ENCODE measurements at places on chromosomes 5 and 9. TPM values are rescaled to one million over a fixed set of nuclear protein-coding genes. Genes with fewer than 3 reads are reported as not detected.

DNA sequence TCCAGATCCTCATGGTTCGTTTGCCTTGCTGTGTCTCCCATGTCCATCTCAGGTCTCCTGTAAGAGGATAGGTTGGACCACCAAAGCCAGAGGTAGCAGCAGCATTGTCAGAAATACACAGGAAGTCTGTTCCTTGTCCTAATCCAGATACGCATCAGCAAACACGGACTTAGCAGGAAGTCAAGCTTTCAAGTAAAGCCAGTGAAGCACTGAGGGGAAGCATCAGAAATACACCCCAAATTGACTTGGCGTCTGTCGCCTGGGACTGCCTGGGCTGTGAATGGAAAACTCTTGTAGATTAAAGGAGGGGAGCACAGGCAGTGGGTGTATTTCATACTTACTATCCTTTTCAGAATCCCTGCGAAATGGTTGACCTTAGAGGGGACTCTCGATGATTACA lies 171.3 kb downstream of the PSAT1 start:
- DNase-seq: no peak

GRCh38 chr9:96121136-96121535 lies 180.8 kb downstream of the HSD17B3 start:
- DNase-seq: no peak

DNA sequence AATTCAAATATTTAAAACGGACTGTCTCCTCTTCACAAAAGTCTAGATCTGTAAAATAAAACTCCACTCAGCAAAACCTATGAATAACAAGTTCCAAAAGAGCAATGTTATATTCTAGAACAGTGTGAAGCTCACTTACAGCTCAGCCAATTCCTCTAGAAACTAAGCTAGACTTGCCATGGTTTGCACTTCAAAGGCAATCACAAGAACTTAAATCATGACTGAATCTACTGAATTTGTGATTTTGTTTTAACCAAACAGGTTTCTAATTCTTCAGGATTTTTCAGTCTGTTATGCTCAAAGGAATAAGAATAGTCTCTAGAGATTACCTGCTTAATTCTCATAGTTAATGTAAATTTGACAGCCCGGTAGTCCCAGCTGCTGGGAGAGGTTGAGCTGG lies 1.4 kb upstream of the PKD2L2 start:
- no peak for DNase-seq

DNA sequence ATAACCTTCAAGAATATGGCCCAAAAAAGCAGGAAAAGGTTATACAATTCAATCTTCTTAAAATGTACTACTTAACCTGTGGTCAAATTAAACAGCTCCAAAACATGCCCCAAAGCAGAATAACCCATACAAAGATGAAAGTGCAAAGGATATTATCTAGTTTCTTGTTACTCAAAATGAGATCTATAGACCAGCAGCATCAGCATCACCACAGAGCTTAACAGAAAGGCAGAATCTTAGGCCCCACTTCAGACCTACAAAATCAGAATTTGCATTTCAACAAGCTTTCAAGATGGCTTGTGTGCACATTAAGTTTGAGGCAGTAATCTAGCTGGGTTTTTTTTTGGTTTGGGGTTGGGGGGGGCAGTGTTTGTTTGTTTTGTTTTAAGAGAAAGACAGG lies 54.0 kb downstream of the SCAI start:
- DNase-seq: no peak

The PCDHGA7 gene
- total RNA-seq: 4.1 TPM

The RASGRF2 gene
- 14.7 TPM for total RNA-seq

GRCh38 chr9:131747352-131747751 lies 7.5 kb upstream of the RAPGEF1 start:
- no peak for DNase-seq

- no peak for DNase-seq
These were observed 313.5 kb upstream of the PDE4D start for GRCh38 chr5:60207040-60207439.

The ELL2 gene
- 37.2 TPM for total RNA-seq

- DNase-seq: no peak
These were observed 794.9 kb upstream of the ARRDC3 start for GRCh38 chr5:92177926-92178487.

The GALT gene
- 49.2 TPM for total RNA-seq

The MELK gene
- total RNA-seq: 1.1 TPM

DNA sequence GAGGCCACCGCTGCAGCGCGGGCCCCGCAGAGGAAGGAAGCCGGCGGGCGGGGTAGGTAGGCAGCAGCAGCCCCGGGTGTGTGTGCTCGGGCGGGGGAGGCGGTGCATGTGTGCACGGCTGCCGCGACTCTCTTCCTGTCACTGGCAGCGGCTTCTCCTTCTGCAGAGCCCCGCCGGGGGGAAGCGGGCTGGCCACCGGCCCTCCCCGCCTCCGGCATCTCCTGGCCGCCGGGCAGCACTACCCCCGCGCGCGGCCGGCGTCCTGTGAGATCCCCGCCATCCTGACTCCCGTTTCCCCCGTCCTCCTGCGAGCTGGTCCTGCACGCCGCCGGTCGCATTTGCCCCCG lies 315 bp downstream of the PIK3R1 start:
- DNase-seq: no peak

The SPATA31E1 gene
- not detected for total RNA-seq

DNA sequence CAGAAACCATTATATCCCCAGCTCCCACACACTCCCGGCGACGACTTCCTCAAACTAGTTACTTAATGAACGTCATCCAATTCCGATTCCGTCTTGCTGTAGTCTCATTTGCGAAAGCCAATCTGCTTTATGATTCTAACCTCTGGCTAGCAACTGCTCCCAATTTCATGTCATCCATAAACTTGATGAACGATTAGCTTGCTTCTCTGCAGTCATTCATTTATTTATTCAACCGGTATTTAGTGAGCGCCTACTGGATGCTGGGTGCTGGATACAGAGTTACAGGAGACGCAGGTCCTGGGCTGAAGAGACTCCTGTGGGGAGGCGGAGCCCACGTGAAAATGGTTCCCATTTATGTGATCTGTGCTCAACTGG lies 46.2 kb downstream of the TSPAN17 start:
- DNase-seq: peak; percentile 75

Data from kidney (tissue), 22 donors.